ENCODE measurements at places on chromosomes 5 and 9.

- no peak for DNase-seq
Measured at GRCh38 chr5:13249854-13250253, 694.6 kb downstream of the DNAH5 start.

DNA sequence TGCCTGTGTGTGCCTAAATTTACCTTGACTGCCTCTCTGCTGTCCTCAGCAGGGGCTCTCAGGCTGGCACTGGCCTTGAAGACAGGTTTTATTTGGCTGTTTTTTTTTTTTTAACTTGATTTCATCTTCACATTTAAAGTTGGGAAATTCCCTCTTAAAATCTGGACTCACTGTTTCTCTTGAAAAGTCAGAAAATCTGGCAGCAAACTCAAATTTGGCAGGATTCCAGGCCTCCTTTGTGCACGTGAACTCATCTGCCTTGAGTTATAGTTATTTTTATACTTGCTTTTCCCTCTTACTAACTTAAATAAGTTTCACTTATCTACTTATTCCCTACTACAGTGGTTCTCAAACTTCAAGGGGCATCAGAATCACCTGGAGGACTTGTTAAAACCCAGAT lies 118.4 kb upstream of the MAP3K1 start:
- DNase-seq, result no peak

DNA sequence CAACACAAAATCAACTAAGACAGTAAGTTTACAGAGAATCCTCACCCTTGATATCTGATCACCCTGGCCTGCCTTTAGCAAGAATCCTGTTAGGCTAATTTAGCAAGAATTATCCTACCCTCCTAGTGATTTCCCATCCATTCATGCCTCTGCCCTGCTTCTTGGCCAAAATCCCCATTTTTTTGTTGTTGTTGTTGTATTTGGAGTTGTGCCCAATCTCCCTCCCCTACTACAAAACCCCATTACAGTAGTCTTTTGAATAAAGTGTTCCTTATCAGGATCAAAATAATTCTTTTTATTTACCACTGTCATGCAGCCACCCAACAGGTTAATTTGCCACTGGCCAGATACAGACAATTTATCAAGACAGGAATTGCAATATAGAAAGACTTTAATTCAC lies 58.5 kb upstream of the CLINT1 start:
- no peak for DNase-seq

DNA sequence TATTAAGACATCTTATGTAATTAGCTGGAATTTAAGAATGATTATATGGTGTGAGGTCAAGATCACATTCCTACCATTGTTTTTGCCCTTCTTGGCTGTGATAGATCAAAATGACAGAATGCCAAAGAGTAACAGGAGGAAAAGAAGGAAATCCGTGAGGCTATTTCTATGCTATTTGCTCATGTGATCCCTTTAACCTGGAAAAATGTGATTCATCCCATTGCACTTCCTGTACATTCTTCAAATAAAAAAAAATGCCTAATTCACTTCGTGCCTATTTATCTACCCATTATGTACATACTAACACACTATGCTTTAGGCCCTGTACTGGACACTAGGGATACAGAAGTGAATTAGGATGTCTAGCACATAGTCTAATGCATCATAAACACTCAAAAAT lies 154.1 kb upstream of the PAPPA start:
- no peak for DNase-seq

DNA sequence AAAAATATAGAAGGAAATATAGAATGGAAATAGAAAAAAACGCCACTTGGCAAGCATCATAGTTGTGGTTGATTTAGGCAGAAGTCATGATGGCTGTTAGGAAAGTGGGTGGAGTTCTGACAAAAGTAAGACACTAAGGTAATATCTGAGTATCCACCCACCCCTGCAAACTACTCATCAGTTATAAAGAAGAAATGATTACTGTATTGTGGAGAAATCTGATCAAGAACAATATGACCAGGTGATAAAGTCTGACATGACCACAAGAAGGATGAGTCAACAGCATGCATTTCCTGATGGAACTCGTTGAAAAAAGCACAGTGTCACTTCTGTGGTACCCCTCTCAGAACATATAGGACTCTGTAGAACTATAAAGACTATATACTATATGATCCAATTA lies 343.4 kb upstream of the PAPPA start:
- no peak for DNase-seq

DNA sequence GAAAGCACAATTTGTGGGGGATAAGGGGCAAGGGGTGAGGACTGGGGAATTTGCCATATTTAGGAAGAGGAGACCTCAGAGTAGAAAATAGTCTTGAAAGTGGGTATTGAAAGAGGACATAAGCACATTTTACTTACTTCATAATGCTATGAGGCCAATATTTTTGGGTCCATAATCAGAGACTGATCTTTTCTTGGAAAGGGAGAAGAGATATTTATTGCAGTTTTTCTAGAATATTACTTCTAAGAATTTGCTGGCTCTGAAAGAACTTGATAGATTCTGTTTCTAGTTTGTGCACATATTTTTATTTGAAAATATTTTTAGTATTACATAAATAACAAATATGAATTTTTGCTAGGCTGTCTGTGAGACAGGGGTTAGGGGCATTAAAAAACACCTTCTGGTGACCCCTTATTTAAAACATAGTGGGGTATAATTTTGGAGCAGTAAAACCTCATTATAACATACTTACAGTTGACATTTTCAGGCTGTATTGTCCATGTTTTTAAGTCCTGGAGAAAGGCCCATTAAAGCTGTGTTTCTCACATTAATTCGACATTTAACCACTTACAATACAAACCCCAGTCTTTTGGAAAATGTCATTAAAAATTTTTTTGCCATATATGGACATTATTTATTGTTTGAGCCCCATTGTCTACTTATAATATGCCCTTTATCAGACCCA lies 118.9 kb upstream of the NFIB start:
- DNase-seq, result no peak

Measured in NCI-H1436 (cell line).